T-helper 17 cell (primary cell): ENCODE measurements at places on chromosomes 12 and 14.

GRCh38 chr12:80708259-80708974 is 983 bp downstream of the MYF6 start:
- no peak overlapping the region for H3K27ac ChIP-seq
- peaks cover 27% of the 10 kb centered on the region for H3K27me3 ChIP-seq
- no peaks in the 10 kb centered on the region for H3K4me1 ChIP-seq
- H3K4me3 ChIP-seq, result no peak overlapping the region
- H3K36me3 ChIP-seq, result peaks cover 2% of the 10 kb centered on the region

- H3K4me1 ChIP-seq, result peaks cover 7% of the 10 kb centered on the region
- no peak overlapping the region for H3K4me3 ChIP-seq
- H3K36me3 ChIP-seq, result peaks cover under 1% of the 10 kb centered on the region
- H3K27ac ChIP-seq, result no peak overlapping the region
- no peak for DNase-seq
Observed at GRCh38 chr12:2299206-2299605, 246.4 kb downstream of the CACNA1C start.

DNA sequence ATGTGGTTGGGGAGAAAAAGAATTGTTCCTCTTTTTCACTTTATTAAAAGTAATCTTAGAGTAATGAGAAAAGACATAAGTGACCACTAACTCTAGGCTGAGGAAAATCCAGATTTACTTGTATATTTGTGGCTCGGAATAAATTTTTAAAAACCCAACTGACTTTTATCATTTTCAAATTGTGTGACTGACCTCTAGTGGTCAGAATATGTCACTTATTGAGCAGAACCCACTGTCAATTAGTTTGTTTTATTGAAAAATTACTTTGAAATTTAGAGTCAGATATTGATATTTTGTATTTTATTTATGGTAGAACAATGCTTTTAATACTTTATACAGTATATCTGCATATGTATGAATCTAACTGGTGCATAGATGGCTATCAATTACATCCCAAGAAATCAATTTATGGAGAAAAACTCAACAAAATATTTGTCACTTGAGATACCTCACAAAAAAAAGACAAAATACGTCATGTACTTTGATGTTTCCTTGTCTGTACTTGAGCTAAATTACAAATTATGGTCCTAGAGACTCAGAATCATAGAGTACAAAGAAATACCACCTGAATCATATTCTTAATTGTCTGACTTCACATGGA is 229.4 kb downstream of the CNTN1 start:
- H3K27ac ChIP-seq, result no peak overlapping the region
- H3K4me1 ChIP-seq, result peaks cover 5% of the 10 kb centered on the region
- no peak overlapping the region for H3K4me3 ChIP-seq

DNA sequence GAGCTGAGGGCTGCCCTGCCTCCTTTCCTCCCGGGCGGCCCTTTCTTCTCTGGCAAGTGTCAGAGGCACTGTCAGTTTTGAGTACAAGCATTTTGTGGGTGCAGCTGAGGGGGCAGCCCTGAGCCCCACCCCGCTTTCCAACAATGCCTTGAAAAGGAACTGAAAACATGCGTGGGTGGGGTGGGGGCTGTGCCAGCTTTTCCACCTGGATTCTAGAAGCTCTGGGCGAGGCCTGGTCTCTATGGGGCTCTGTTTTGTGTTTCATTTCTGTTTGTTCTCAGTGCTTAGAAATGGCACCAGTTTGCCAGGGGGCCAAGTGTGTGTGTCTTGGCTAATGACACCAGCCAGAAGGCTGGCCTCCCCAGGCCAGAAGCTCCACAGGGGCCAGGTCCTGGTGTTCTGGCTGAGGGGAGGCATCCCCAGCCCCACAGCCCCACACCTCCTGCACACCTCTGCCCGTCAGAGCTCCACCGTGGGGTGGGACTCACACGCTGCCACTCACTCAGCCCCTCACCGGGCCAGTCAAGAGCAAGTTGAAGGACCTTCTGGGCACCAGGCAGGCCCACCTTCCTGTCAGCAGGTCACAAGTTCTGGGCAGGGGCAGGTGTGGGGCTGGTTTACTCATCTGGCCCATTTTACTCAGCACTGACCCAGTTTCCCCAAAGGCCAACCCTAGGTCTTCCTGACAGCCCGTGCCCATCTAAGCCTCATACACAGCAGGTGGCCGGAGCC is 155.1 kb downstream of the CALM1 start:
- no peak overlapping the region for H3K27ac ChIP-seq
- peaks cover 8% of the 10 kb centered on the region for H3K27me3 ChIP-seq
- H3K4me3 ChIP-seq, result no peak overlapping the region
- H3K36me3 ChIP-seq, result no peaks in the 10 kb centered on the region

DNA sequence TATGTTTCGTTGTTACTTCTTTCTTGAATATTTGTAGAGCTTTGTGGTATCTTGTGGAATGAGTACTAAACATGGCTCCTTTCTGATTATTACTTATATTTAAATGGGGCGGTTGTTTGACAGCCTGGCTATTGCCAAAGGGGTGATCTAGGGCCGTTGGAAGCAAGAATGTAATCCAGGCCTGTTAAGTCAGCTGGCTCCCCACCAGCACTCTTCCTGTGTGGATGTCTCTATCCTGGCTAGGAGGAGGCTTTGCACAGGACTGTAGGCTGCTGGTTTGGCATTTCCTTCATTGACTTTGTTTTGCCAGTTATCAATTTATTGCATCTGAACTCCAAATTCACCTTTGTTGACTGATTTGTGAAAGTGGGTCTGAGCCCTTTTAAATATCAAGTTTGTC is 5.6 kb downstream of the FAM234B start:
- H3K4me3 ChIP-seq, result no peak overlapping the region
- no peaks in the 10 kb centered on the region for H3K27me3 ChIP-seq
- H3K4me1 ChIP-seq, result peaks cover 12% of the 10 kb centered on the region
- no peak overlapping the region for H3K27ac ChIP-seq

GRCh38 chr12:84741692-84742091 is 170.9 kb downstream of the SLC6A15 start:
- no peak overlapping the region for H3K27ac ChIP-seq
- no peaks in the 10 kb centered on the region for H3K4me1 ChIP-seq
- H3K36me3 ChIP-seq, result no peaks in the 10 kb centered on the region
- no peaks in the 10 kb centered on the region for H3K27me3 ChIP-seq
- no peak overlapping the region for H3K4me3 ChIP-seq

DNA sequence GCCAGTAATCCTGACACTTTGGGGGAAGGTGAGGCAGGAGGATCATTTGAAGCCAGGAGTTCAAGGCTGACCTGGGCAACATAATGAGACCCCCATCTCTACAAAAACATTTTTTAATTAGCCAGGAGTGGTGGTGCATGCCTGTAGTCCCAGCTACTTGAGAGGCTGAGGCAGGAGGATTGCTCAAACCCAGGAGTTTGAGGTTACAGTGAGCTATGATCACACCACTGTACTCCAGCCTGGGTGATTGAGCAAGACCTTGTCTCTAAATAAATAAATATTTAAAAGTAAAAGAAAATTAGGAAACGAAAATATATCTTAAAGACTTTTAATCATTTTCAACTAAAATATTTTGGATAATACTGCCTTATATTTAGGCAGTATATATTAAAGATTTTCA is 25.9 kb downstream of the CKB start:
- H3K27ac ChIP-seq, result no peak overlapping the region
- no peaks in the 10 kb centered on the region for H3K36me3 ChIP-seq
- peaks cover 13% of the 10 kb centered on the region for H3K4me1 ChIP-seq
- no peak overlapping the region for H3K4me3 ChIP-seq
- H3K27me3 ChIP-seq, result no peaks in the 10 kb centered on the region
